ENCODE measurements at places on chromosomes 11 and 22.

DNA sequence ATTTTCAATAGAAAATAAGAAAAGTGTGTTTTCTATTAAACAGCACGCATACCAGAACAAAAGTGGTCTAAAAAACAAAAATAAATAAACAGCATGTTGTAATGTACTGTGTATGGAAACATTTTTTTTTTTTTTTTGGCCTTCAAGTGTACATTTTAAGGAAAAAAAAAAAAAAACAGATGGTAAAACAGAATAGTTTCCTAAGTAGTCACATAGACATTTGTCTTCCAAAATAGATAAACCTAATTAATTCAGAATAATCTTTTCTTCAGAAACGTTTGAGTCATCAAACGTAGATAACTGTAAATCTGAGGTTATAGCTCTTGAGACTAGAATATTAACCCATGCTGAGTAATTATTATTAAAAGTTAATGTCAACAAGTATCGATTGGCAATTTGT is 396 bp upstream of the CFAP300 start:
- DNase-seq, result no peak

DNA sequence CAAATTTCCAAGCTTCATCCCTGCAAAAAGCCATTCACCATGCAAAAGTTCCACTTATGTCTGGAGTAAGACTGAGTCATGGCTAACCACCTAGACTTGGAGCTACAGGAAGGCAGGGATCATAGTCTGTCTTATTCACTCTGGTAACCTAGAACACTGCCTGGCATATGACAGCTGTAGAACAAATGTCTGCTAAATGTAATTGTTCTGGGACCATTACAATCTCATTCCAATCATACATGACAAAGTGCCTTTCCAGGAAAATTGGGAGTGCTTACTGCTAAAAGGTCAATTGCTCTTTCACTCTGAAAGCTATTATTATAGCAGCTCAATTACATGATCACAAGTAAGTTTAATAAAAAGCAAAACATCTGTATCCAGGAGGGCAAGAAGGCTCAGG is 99.1 kb upstream of the CHRM4 start:
- DNase-seq, result no peak

- no peak for DNase-seq
These were observed 30.3 kb upstream of the NECTIN1 start for GRCh38 chr11:119759324-119759723.

- DNase-seq, result no peak
These were observed 8.8 kb downstream of the KIAA1671 start for GRCh38 chr22:24961217-24961844.

DNA sequence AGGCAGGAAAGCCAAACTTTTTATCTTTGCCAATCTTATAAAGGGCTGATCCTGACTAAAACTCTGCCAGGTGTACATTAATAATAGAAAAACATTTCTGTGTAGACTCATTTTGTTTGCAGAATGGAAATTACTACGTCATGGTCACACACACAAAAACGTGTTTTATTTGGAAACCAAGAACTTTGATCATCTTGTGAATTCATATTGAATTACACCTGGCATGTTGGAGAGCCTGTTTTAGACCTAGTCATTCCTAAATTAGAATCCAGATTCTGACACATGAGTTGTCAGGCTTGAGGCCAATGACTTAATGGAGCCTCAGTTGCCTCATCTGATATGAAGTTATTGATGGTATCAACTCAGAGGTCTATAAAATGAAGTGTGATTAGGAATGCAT is 235.6 kb upstream of the TENM4 start:
- DNase-seq, result no peak

DNA sequence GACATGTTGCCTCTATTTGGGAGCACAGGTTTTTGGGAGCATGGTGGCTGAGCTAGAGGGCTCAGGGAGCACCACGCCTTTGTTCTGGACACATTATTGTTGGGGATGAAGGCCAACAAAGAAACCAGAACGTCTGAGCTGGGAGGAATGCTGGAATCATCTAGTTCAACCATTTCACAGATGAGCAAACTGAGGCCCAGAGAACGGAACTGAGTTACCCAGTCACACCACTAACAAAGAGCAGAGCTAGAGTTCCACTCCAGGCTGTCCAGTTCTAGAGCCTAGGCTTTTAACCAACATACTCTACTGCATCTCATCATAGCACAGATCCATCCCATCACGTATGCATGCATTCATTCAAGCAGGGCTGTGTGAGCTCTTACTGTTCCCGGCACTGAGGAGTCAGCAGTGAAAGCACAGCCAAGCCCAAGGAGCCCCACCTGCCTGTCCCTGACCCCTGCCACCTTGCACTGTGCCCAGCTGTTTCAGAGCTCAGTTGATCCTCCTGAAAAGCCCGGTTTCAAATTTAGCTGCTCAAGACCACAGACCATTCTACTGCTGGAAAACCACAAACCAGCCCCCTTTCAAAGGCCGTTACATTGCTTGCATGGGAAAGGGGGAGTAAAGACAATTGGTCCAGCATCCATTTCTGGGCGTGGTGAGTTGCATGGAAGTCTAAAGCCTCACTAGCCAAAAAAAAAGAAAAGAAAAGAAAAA is 16.9 kb upstream of the TCF20 start:
- DNase-seq, result no peak

DNA sequence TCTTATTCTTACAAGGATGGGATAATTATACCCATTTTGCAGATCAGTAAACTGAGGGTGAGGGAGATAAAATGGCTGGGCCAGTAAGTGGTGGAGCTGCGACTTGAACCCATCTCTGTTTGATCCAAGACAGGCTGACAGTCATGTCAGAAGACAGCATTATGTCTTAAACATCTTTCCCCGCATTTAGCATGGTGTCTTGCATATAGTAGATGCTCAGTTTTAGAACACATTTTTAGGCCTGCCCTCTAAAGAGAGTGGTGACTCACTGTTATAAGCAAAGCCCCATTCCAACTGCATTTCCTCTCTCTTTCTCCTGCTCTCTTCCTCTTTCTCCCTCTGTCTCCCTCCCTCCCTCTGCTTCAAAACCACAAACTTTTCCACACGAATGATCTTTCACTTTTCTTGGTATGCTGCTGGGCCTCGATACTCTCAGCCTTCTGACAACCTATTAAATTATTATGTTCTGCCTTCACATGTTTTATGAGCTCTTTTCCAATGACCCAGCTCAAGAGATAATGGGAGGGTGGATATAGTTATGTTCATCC is 25.2 kb downstream of the CWC15 start:
- DNase-seq, result no peak

GRCh38 chr11:127288926-127289325 is 288.4 kb upstream of the KIRREL3 start:
- no peak for DNase-seq

DNA sequence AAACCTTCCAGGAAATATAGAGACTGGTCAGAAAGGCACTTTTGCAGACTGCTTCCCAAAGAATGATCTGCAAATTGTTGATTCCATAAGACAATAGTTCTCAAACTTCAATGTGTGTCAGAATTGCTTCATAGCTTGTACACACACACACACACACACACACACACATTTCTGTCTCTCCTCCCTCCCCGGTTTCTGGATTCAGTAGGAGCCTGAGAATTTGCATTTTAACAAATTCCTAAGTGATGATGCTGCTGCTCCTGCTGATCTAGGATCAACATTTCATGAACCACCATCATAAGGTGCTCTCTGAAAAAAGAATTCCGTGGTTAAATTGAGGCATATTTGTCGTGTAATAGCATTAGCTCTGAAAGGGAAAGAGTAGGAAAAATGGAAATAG is 35.3 kb upstream of the FZD4 start:
- no peak for DNase-seq

DNA sequence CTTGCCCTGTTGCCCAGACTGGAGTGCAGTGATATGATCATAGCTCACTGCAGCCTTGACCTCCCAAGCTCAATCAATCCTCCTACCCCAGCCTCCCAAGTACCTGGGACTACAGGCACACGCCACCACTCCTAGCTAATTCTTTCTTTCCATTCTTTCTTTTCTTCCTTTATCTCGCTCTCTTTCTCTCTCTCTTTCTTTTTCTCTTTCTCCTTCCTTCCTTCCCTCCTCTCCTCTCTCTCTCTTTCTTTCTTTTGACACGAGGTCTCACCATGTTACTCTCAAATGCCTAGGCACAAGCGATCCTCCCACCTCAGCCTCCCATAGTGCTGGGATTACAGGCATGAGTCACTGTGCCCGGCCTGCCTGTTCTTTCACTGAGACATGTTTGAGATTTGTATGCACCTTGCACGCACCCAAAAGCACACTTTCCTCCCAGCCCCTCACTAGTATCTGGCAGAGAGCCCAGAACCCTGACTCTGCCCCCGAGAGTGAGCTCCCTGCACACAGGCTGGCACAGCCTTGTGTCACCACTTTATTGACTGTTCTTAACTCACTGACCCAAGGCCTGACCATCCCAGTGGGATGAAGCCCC is 56.8 kb downstream of the CD6 start:
- no peak for DNase-seq

- DNase-seq, result no peak
These were observed 29.1 kb upstream of the IGLL5 start for GRCh38 chr22:22858559-22858937.

DNA sequence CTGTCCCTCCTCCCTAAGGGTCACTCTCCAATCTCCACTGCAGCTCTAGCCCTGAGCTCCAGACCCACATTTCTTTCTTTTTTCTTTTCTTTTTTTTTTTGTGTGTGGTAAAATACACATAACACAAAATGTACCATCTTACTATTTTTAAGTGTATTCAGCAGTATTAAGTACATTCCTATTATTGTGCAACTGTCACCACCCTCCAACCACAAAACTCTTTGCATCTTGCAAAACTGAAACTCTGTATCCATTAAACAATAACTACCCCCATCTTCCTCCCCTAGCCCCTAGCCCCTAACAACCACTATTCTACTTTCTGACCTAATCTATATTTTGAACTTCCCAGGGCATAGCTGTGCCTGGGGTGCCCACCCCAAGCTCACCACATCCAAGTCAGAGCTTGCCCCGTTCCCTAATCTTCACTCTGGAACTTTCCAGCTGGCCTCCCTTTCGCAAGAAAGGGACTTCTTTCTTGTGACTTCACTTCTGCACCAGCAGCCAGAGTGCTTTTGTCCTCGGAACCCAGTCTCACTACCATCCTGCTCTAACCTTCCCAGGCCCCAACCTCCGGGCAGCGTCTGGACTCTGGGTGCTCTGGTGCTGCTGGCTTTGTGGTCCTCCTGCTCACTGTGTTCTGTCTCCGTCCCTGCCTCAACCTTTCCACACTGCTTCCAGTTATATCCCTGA is 30.7 kb downstream of the PARVG start:
- DNase-seq, result no peak

DNA sequence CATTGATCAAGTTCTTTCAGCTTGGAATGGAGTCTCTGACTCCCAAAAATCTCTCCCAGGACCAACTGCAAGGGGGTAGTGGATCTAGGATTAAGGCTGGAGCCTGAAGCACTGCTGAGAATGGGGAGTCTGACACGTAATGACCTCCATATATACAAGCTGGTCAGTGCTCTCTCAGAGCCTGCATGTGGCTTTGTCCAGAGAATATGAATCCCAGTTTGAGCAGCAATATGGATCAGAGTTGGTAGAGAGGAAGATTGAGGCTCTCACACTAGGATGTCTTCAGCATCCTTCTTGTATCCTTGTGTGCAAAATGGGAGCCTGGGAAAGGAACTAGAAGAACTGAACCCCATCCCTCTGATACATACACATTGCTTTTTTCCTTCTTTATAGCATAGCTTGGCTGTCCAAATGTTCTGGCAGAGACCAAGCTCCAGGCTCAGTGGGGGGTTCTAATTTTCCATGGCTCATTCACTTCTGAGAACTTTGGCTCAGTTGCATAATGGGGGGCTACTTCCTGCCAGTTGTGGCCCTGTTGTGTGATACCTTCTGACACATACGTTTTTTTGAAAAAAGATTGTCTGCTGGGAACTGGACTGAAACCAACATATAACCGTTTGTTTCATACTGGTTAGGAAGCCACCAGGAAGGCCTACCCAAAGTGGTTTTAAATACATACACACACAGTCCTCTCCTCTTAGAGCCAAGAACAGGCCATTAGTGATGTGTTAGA is 138.2 kb downstream of the ETS1 start:
- DNase-seq, result no peak

- DNase-seq, result no peak
These were observed at the start of gene MPPED2 for GRCh38 chr11:30586251-30587144. Gene MPPED2, minus strand, starts transcription at chr11:30586353. Its CDS starts 5,980 bp downstream, at chr11:30580373.

DNA sequence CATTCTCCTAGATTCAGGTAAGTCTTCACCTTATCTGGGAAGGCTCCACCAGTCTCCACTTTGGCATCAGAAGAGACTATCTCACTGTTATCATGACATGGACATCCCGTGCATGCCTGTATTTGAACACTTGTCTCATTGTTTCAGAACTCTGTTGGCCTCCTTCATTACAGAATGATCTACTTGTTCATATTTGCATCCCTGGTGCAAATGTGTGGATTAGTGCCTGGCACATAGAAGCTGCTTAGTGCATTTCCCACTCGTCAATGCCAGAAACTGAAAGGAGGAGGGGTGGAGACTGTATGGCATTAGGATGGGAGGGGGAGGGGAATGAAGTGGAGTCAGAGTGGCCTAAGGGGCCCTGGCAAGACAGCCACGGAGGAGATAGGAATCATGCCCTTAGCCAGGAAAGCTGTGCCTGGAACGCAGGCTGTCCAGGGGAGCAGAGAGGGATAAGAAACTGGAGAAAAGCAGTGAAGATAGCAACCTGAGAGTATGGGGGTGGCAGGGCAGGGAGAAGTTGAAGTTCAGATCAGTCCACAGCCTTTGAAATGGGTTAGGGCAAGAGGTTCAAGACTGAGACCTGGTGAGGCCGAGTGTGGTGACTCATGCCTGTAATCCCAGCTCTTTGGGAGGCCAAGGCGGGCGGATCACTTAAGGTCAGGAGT is 53.8 kb upstream of the CAPRIN1 start:
- DNase-seq, result no peak

DNA sequence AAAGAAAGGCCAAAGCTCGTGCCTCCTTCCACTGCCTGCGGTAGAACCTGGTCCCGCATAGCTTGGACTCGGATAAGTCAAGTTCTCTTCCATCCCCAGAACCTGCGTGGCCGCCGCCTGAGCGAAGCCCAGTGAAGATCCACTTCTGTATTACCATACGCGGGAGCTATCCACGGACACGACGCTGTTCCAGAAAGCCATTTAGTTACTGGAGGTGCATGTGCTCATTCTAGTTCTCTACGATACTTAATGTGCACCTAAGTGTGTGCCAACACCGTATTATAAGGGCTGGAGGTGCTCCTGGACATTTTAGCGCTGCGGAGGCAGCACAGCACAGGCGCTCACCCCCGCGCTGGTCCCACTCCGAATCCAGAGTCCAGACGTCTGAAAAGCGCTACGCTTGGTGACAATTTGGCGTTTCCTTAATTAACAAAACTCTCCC is 1.4 kb downstream of the WT1 start:
- no peak for DNase-seq

DNA sequence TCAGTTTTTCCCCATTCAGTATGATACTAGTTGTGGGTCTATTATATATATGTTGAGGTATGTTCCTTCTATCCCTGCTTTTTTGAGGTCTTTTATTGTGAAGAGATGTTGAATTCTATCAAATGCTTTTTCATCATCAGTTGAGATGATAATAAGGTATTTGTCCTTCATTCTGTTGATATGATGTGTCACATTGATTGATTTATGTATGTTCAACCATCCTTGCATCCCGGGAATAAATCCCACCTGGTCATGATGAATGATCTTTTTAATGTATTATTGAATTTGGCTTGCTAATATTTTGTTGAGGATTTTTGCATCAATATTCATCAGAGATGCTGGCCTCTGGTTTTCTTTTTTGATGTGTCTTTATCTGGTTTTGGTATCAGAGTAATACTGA is 26.0 kb downstream of the ENDOD1 start:
- DNase-seq, result no peak

GRCh38 chr22:24432059-24432853 is 4.9 kb downstream of the ADORA2A start:
- no peak for DNase-seq

- no peak for DNase-seq
These were observed 31.8 kb upstream of the SLC35C1 start for GRCh38 chr11:45772986-45773785.

- DNase-seq, result no peak
These were observed 2.1 kb upstream of the ATF4 start for GRCh38 chr22:39518144-39518786.
